ENCODE measurements at places on chromosomes 6 and 20.
A peak's percentile ranks its signal among the peaks of the same experiment; 100 is the strongest.

GRCh38 chr6:25363427-25363826, 84.3 kb downstream of the CARMIL1 start:
- DNase-seq = no peak

DNA sequence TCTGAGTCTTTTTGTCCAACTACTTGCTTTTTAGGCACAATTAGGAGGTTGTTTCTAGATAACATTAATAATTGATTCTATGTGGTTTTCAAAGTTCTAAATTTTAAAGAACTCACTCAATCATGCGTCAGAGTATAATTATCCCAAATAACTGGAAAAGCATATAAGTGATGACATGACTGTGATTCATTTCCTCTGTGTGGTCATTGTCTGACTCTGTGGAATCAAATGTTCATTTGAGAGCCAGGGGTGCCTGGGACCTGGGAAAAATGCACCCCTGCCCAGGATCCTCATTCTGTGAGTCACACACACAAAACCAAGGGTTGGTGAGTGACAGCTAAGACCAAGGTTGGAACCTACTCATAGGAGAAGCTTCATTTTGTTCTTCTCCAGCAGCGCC, 127.1 kb upstream of the MLIP start:
- no peak for DNase-seq

DNA sequence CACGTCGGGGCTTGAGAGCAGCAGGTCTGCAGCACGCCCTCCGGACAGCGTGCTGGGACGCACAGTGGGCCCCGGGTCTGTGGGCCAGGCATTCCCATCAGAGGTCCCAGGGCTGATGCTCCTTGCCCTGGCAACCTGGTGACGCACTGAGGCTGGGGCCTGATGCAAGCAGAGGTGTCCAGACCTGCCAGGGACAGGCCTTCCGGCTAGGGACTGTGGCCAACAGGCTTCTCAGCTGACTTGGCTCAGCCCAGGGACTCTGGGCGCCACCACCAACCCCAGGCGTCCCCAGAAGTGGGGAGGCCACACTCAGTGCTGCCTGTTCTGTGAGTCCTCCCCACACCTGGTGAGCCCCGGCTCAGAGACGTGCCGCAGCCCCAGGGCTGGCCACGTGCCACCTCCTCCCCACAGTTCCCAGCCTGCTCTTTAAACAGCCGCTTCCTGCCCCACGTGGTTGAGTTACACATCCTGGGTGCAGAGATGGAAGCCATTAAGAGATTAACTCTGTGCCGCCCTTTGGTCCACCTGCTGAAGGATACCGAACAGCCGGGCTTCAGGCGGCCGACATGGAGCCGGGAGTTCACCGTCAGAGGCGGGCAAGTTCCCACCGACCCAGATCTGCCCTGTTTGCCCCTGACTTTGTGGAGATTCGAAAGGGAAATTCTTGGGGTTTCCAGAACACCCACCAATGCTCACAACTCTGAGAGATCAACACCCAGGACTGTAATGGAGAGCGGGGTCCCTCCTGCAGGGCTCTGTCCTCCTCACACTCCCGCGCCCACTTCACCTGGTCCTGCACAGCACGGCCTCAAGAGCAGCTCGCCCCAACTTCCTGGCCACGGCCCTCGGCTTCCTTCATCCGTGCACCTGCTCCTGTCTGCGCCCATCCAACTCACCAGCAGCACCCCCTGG, 37.6 kb upstream of the ZBP1 start:
- no peak for DNase-seq

DNA sequence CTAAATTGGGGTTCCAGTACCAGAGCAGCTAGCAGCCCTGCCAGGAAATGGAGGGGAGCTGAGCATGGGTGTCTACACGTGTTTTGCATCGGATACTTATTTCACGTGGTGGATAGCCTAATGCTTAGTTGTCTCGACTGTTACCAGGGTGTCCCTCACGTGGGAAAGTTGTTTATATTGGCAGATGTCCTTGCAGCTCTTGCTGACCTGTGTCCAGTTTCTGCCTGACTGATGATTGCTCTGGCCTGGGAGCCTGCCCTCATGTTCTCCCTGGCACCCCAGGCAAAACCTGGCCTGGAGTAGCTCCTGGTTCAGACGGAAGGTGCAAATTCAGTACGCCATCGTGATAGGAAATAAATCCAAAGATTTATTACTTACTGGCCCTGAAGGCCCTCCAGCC, 11.8 kb upstream of the FERMT1 start:
- no peak for DNase-seq

DNA sequence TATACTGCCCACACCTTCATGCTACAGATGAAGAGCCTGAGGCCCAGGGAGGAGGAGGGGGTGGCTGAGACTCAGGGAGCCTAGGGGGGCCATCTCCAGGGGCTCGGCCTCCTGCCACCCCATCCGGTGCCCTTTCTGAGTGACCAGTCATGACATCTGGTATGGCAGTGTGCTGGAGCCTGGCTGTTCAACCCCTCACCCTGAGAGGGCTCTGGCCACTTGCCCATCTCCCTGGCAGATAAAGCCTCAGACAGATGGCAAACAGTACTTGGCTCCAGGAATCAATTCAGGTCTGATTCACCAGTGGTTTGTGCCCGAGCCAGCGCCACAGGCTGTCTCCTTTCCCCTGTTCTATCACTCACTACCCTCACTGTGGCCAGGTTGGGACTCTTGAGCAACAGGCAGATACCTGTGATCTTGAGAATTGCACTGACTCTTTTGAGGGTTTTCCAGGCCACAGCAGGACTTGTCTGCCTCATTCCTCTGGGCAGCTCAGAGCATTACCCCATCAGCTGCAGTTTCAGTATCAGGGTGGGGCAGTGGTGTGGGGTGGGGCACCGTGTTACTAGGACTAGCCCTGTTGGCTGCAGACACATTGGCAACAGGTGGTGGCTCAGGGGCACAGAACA, 22.8 kb downstream of the SRSF3 start:
- peak; percentile 58 for DNase-seq

DNA sequence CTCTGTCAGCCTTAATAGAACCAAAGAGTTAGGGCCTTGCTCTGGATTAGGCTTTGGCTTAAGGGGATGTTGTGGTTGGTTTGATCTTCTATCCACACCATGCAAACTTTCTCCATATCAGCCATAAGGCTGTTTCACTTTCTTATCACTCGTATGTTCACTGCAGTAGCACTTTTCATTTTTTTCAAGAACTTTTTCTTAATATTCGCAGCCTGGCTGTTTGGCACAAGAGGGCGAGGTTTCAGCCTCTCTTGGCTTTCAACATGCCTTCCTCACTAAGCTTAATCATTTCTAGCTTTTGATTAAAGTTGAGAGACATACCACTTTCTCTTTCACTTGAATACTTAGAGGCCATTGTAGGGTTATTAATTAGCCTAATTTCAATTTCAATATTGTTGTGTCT, 193.1 kb downstream of the NRN1 start:
- no peak for DNase-seq

DNA sequence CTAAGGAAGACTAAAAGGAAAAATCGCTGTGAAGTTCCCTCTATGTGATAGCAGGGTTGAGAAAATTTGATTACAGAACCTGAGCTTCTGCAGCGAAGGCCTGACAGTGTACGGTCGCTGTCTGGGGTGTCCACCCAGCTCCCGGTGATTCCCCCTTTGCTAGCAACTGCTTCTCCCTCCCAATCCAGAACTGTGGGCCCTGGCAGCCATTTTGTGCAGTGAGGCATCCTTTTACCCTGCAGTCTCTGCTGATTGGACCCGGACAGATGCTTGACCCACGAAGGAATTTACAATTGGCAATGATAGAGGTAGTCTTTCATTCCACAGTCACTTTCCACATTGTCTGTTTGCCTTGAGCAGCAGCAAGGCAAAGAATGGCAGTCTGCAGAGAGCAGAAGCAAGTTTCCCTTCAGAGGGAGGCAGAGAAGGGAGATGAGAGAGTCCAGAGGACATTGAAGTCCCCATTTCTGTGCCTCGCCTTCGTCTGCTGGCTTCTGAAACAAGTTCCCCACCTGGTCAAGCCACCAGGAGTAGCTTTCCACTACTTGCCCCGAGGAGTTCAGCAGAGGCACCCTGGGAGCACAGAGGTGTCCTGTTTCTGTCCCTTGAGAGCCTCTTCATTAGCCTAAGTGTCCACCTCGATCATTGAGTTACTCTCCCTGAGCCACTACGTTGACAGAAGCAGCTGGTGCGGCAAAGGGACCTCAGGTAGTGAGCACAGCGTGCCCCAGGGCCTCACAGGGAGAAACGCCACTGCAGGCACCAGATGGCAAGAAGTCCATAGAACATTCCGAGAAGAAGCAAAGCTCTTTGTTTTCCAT, 370.3 kb downstream of the NRN1 start:
- no peak for DNase-seq

GRCh38 chr6:14810021-14810420, 435.8 kb upstream of the JARID2 start:
- no peak for DNase-seq

DNA sequence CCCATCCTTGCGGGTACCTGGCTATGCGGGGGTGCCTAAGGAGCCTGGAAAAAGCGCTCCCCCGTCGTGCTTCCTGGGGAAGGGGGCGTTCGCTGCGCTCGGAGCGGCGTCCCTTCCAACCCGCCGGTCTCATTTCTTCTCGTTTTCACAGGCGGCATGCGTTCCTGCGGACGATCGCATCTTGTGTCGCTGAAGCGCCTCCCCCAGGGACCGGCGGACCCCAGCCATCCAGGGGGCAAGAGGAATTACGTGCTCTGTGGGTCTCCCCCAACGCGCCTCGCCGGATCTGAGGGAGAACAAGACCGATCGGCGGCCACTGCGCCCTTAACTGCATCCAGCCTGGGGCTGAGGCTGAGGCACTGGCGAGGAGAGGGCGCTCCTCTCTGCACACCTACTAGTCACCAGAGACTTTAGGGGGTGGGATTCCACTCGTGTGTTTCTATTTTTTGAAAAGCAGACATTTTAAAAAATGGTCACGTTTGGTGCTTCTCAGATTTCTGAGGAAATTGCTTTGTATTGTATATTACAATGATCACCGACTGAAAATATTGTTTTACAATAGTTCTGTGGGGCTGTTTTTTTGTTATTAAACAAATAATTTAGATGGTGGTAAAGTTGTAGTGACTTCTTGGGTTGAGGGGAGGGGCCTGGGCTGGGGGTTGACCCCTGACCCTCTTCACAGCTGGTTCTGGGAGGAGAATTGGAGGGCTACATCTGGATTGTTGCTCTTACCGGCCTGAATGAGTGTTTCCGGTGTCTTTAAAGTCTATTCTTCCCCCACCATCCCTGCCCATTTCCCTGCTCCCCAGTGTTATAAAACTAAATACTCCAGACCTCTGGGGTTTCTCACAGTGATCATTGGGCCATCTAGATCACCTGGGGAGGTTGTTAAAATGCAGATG, 1.1 kb downstream of the ID1 start:
- peak; percentile 74 for DNase-seq

- no peak for DNase-seq
These were observed 307.9 kb upstream of the SLC35B3 start for GRCh38 chr6:8743170-8743745.

DNA sequence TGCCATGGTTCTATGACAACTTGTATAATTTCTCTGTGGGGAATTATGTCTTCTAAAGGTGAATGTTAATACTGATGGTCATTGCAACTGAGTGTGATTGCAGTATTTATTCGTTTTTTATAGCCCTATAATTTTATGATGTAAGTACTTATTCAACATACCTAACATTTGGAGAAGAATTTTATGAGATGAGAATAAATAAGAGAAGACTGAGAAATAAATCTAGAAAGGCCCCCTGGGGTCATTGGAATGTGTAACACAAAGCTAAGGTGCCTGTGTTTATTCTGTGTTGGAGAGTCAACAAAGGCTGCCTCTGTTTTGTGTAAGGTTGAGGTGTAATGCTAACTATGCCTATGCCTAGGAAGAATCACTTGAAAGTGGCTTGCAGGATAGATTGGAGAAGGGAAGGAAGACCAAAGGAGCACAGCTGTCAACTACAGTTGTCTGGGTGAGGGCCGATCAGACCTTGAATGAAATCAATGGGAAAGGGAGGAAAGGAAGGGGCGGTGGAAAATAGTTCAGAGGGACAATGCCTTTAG, 1076.7 kb downstream of the KIF16B start:
- no peak for DNase-seq

DNA sequence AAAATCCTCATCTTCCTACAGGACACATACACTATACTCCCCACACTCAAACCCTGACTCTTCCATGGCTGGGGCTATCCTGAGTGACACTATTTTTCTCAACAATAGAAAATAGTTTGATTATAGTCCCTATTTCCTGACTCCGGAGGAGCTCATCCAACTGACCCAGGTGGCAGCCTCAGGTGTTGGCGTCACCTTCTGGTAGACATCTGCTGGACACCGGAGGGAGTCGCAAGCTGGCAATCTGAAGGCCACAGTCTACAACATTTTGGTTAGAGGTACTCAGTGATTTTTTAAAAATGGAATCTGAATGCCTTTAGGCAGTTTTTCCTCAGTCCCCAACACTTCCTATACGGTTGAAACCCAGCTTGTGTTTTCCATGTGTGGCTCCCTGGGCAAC, 32.2 kb upstream of the OCSTAMP start:
- no peak for DNase-seq

GRCh38 chr6:163667372-163668060, 253.0 kb downstream of the QKI start:
- no peak for DNase-seq

GRCh38 chr20:36062799-36063198, 91.7 kb upstream of the EPB41L1 start:
- no peak for DNase-seq

- no peak for DNase-seq
These were observed 186.9 kb upstream of the GMDS start for GRCh38 chr6:2432292-2432691.

GRCh38 chr20:15528391-15529111, 1044.7 kb downstream of the KIF16B start:
- no peak for DNase-seq

- no peak for DNase-seq
These were observed 90.0 kb downstream of the PLG start for GRCh38 chr6:160791981-160792418.

DNA sequence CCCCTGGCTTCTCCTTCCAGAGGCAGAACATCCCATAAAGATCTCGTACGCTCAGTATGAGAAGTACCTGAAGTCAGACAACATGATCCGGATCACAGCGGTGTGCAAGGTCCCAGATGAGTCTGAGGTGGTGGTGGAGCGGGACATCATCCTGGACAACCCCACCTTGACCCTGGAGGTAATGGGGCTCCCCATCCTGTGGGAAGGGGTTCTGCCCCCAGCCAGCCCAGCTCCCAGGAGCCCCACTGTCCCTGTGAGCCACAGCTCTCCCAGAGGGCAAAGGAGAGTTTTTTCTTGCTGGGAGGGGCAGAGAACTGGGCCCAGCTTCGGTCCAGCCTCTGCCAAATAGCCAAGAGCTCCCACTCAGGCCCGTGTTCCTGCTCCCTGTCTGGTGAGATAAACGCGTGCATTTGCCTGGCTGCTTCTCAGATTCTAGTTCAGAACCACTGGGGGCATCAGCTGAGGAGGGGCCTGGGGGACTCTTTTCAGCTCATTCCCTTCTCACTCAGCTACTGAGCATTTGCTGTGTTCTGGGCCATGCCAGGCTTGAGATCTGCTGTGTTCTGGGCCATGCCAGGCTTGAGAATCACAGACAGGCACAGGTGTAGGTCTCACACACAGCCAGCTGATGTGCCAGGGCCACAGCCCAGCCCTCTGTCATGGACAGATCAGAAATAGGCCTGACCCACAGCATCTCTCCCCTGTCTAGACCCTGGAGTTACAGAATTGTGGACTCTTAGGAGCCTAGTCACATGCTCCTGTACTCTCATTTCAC, 39.5 kb downstream of the TGM3 start:
- no peak for DNase-seq
